AG09309 (cell line): ENCODE measurements at places on chromosomes 5 and 9.

- no peak for DNase-seq
Observed at GRCh38 chr9:100038472-100038871, 60.3 kb downstream of the ERP44 start.

- no peak for DNase-seq
Observed at GRCh38 chr5:95600557-95600956, 19.3 kb upstream of the GPR150 start.

GRCh38 chr5:180474569-180474968 is 19.6 kb upstream of the CNOT6 start:
- DNase-seq: no peak

DNA sequence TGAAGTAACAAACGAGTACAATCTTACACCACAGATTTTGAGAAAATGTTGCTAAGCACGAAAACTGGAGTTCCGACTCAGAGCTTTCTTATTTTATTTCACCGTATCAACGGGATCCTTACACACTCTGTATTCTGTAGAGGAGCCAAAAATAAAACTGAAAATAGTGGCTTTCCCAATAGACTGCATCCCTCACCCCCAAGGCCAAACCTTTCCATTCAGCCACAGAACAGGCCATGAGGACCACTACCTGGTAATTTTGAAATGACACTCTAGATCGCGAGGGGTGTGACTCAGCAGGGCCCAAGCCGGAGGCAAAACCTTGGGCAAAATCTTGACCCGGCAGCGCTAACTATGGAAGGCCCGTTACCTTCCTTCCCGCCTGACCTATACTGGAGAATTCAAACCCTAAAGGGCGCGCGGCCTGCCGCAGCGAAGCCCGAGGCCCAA is 432 bp downstream of the HSPA9 start:
- no peak for DNase-seq

DNA sequence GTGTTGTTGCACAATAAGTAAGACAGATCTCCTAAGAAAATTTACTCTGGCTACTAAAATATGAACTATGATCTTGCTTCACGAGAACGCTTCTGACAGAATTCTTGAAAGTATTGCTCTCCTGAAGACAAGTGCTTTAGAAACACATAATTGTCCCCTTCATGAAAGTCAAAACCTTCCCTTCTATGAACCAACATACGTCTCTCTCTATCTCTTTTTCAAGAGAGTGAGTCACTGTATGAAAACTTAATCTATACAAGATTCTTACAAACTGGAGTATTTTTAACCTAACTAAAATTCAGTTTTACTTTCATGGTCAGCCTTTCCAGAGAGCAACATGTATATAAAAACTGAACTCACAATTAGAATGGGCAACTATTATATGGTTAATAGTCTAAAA is 688.0 kb upstream of the CTNND2 start:
- no peak for DNase-seq

DNA sequence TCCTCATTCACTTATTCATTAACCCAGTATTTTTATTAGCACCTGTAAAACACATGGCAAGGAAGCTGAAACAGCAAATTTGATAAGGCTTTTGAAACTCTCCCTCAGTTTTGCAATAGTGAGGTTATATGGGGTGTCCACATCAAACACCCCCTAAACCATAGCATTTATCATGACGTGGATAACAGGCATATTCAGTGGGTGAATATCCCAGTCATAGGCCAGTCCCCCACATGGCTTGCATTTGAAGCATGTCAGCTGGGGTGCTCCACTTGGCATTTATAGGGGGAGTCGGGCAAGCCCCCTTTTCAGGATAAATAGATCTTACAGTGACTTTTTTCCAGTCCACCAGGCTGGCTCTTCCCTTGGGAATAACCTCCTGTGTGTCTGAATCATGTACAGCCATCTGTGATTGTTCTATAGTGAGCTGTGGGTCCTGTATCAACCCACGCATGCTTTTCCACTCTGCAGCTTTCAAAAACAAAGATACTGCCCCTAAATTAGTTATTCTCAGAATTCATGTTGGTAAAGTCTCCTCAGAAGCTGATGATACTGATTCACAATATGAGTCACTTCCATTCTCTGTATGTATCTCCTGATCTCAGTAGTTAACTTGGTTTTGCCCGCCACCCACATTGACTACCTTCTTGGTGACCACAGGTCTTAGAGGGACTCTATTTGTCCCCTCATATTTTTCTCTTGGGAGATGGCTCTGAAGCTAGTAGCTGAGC is 84.4 kb upstream of the SPIN1 start:
- DNase-seq: peak; percentile 39

GRCh38 chr5:3357291-3357690 is 238.3 kb upstream of the IRX1 start:
- DNase-seq: no peak

- no peak for DNase-seq
Observed at GRCh38 chr9:96567203-96567700, 52.4 kb downstream of the CDC14B start.

- peak; percentile 11 for DNase-seq
Observed at GRCh38 chr9:101601904-101602765, 7.4 kb upstream of the PPP3R2 start.

DNA sequence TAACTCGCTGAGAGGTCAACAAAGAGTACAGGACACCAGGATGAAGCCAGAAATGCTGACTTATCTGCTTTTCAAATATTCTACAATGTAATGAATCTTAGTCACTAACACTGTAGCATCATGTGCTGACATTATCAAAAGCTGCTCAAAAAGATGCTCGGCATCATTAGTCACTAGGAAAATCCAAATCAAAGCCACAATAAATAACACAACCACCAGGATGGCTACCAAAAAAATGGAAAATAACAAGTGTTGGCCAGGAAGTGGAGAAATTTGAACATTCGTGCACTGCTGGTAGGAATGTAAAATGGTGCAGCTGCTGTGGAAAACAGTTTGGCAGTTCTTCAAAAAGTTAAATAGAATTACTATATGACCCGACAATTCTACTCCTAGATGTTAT is 269.1 kb downstream of the GLIS3 start:
- no peak for DNase-seq

- DNase-seq: no peak
Observed at GRCh38 chr9:7394002-7394774, 405.4 kb downstream of the DMAC1 start.

DNA sequence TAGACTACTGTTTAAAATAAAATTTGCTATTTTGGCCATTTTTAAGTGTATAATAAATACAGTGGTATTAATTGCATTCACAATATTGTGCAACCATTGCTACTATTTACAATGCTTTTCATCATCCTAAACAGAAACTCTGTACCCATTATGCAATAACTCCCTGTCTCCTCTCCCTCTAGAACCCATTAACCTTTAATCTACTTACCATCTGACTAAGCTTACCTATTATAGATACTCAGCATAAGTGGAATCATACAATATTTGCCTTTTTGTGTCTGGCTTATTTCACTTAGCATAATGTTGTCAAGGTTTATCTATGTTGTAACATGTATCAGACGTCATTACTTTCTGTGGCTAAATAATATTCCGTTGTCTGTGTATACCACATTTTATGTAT is 25.9 kb downstream of the CD14 start:
- no peak for DNase-seq

DNA sequence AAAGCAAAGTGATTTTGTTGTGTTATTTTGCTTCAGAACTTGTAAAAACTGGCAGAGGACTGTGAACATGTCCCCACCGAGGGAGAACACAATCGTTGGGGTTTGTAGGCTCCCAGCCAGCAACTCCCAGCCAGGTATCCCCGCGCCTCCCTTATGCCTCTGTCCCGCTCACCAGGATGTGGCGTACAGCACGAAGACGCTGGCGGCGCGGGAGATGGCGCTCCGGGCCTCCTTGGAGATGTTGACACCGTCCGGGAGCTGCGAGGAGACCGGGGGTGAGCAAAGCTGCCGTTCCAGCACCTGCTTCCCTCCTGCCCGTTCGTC is 630 bp downstream of the POLE3 start:
- DNase-seq: no peak

- no peak for DNase-seq
Observed at GRCh38 chr9:19640014-19640413, 148.8 kb downstream of the SLC24A2 start.

GRCh38 chr5:169442913-169443784 is 140.4 kb upstream of the SPDL1 start:
- no peak for DNase-seq
